Glutamatergic neuron (in vitro differentiated cells): ENCODE measurements at places on chromosomes 7 and 10. TPM values are rescaled to one million over a fixed set of nuclear protein-coding genes. Genes with fewer than 3 reads are reported as not detected.

The PNLIPRP2 gene
- total RNA-seq, result not detected

GRCh38 chr10:126187399-126187798, 200.9 kb downstream of the ADAM12 start:
- no peaks in the 10 kb centered on the region for H3K36me3 ChIP-seq
- H3K27me3 ChIP-seq, result peaks cover 4% of the 10 kb centered on the region
- peaks cover 23% of the 10 kb centered on the region for H3K4me1 ChIP-seq

- no peak overlapping the region for H3K4me3 ChIP-seq
- H3K27ac ChIP-seq, result no peak overlapping the region
- DNase-seq, result no peak
- H3K27me3 ChIP-seq, result no peaks in the 10 kb centered on the region
These were observed 49.1 kb downstream of the TCF7L2 start for GRCh38 chr10:112999102-112999501.

GRCh38 chr7:151773797-151774196, 103.1 kb downstream of the PRKAG2 start:
- H3K36me3 ChIP-seq, result peaks cover 10% of the 10 kb centered on the region
- DNase-seq, result no peak
- H3K27ac ChIP-seq, result no peak overlapping the region
- peaks cover 2% of the 10 kb centered on the region for H3K4me1 ChIP-seq

- no peaks in the 10 kb centered on the region for H3K4me1 ChIP-seq
- DNase-seq, result no peak
- H3K27me3 ChIP-seq, result no peaks in the 10 kb centered on the region
- H3K4me3 ChIP-seq, result no peak overlapping the region
- H3K36me3 ChIP-seq, result no peaks in the 10 kb centered on the region
These were observed 35.4 kb downstream of the CROT start for GRCh38 chr7:87380905-87381304.

- H3K27me3 ChIP-seq, result peaks cover 5% of the 10 kb centered on the region
- no peak overlapping the region for H3K4me3 ChIP-seq
These were observed 145.6 kb downstream of the CCDC71L start for GRCh38 chr7:106515321-106515720.
